Small intestine (tissue), 16 donors: ENCODE measurements at places on chromosomes 13 and 19.

DNA sequence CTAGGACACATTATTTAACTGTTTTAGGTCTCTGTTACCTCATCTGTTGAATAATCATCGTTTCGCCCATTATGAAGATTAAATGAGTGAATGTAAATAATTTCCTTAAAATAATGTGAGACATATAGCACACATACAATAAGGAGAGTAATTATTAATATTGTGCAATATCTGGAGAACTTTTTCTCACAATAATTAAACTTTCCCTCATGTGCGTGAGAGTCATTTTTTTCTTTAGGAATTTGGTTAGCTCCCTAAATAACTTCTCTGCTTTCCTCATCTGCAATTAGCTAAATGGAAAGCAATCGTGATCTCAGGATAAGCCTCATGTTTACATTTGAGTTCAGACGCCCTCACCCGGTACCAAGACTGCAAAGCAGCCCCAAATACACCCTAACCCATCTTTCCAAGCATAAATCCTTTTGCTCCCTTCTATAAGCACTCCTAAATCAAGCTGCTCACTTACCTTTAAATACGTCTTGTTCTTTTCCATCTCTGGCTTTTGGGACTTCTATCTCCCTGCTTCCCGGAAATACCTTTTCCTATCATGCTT is 78.8 kb downstream of the MZT1 start:
- no peak overlapping the region for H3K4me3 ChIP-seq
- no peak overlapping the region for H3K27ac ChIP-seq
- H3K4me1 ChIP-seq: no peaks in the 10 kb centered on the region

DNA sequence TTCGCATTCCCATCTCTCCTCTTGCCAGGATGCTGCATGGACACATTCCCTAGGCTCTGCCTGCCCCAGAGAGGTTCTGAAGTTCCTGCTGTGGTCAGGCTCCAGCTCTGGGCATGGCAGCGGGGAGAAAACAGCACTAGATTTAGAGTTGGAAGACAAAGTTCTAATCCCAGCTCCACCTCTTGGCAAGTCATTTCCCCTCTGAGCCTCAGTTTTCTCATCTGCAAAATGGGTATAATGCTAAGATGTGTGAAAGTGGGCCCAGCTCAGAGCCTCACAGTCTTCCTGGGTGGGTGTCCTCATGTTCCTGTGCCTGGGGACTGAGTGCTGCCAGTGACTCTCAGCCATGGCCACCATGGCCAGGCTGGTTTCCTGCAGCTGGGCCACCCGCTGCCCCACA is 9.6 kb downstream of the PEPD start:
- no peak overlapping the region for H3K4me3 ChIP-seq
- H3K36me3 ChIP-seq: no peaks in the 10 kb centered on the region
- no peak overlapping the region for H3K27ac ChIP-seq
- H3K4me1 ChIP-seq: peaks cover 9% of the 10 kb centered on the region
- H3K27me3 ChIP-seq: no peaks in the 10 kb centered on the region

- DNase-seq: no peak
- H3K4me3 ChIP-seq: no peak overlapping the region
- H3K27me3 ChIP-seq: peaks cover 2% of the 10 kb centered on the region
- no peaks in the 10 kb centered on the region for H3K4me1 ChIP-seq
- H3K27ac ChIP-seq: no peak overlapping the region
- no peaks in the 10 kb centered on the region for H3K36me3 ChIP-seq
Measured at GRCh38 chr13:46165485-46166223, 16.3 kb downstream of the LCP1 start.

GRCh38 chr19:2042485-2043250 is 8.4 kb downstream of the MKNK2 start:
- no peaks in the 10 kb centered on the region for H3K27me3 ChIP-seq
- H3K27ac ChIP-seq: peak overlapping the region; percentile 95
- H3K4me3 ChIP-seq: peak overlapping the region; percentile 17

- H3K4me3 ChIP-seq: no peak overlapping the region
- H3K36me3 ChIP-seq: peaks cover 14% of the 10 kb centered on the region
- DNase-seq: peak; percentile 76
- H3K27me3 ChIP-seq: no peaks in the 10 kb centered on the region
- H3K27ac ChIP-seq: no peak overlapping the region
- no peaks in the 10 kb centered on the region for H3K4me1 ChIP-seq
Measured at GRCh38 chr19:11125994-11126685, 29.4 kb downstream of the SPC24 start.
